ENCODE measurements at places on chromosomes 4 and X.

GRCh38 chr4:176549161-176549865 lies 229.5 kb downstream of the SPCS3 start:
- DNase-seq = no peak

- no peak for DNase-seq
These were observed 87.2 kb downstream of the CLDN34 start for GRCh38 chrX:10054396-10054795.

GRCh38 chr4:36343501-36344175 lies 62.2 kb downstream of the DTHD1 start:
- DNase-seq = no peak

GRCh38 chr4:3311489-3312171 lies 18.8 kb downstream of the RGS12 start:
- DNase-seq = no peak

GRCh38 chr4:30725562-30725961 lies 5.4 kb downstream of the PCDH7 start:
- DNase-seq = no peak

DNA sequence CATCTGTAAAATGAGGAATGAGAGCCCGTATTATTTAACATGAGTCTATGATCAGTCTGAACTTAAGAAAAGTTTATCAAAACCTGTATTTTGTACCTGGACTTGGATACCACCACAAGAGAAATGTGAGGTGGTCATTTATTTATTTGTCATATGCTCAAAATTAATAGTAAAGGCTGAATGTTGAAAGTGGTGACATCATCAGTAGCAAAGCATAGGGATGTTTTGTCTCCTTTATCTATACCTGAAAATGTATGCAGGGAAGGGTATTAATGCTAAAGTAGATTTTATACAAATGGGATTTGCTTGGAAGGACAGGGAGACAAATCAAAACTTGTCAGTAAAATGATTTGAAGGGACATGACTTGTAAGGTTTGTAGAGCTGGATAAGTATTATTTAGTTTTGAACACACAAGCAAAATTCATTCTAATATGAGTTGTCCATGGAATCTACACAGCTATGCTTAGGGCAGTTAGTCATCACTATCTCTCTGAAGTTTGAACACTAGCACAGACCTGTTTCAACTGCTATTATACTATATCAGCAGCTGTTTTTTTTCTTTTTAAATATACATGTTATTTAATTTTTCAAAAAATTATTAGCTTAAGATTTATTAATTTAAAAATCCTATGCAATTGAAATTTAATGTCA lies 52.4 kb upstream of the GUCY1A1 start:
- DNase-seq = no peak

DNA sequence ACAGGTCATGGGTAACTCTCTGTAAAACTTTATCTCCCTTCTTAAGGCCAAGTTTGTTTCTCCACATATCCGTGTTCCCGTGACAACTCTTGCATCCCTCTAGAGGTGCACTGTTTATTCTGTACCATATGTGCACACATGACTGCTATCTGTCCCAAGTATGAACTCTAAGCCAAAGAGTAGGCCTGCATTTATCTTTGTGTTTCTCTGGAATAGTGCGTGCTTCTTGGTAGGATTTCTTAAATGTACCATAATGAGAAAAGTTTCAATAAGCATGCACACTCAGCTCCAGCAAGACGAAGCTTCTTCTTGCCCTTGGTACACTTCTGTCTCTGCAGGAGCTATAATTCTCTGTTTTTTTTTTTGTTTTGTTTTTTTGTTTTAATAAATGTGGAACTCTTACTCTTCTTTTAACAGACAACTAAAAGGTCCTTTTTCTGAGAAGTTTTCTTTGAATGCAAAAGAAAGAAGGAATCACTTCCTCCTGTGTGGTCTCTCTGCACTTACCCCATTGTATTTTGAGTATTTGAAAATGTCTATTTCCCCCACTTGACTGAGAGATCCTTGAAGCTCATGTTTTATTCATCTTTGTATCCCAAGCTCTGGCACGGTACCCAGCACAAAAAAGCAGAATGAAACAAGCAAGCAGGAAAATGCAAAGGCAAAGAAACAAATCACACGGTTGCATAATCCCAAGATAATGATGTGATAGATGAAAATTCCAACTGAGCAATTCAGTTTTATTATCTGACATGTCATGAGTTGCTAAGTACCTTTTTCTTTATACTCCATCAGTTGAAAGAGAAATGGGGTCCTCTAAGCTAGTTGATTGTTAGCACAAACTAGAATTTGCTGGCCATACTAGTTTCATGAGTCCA lies 521.9 kb upstream of the BOD1L1 start:
- no peak for DNase-seq

DNA sequence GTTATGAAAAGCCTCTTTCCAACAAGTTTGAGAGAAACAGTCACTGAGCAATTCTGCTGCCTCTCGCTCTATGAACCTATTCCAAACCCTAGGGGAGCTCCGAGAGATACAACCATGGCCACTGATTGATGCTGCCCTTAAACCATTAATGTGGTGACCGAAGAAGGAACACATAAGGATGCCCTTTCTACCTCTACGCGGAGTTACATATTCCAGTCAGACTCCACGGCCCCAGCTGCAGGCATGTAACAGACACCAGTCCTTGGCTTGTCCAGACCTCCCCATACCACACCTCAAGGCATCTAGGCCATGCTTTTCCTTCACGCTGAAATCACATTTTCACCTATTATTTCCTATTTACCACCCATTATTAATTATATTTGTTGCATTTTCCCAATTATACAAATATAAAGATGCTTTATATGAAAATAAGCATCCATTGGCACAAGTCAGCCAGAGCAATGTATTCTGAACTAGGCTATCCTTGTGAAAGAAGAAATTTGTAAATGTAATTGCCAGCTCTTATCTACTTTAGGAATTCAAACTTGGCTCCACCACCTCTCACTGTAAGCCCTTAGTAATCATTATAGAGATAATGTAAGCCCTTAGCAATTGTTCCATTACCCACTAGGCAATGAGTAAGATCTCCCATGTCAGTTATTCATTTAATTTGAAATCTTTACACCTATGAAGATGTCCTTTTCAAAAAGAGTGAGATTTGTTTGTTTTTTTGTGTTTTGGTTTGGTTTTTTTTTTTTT lies 338.4 kb downstream of the NR3C2 start:
- DNase-seq = no peak

GRCh38 chr4:3286335-3287175 lies 6.3 kb upstream of the RGS12 start:
- DNase-seq = no peak

GRCh38 chr4:37471093-37471492 lies 215.1 kb downstream of the RELL1 start:
- DNase-seq = no peak

GRCh38 chrX:1516596-1517104 lies 20.3 kb downstream of the P2RY8 start:
- DNase-seq = no peak

DNA sequence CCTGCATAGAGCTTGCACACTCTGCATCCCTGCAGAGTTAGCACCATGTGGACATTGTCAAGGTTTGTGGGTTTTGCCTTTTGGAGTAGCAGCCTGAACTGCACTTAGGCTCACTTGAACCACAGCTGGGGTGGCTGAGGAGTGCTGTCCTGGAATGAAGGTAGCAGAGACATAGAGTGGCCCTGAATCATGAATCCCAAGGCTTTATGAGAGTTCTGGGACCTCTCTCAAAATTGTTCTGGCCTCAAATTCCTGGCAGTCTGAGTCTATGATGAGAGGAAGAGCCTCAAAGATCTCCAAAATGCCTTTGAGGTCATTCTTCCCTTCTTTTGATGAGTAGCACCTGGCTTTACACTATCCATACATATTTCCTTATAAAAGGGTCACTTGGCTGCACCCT lies 37.1 kb upstream of the ADH1C start:
- DNase-seq = no peak

Data from stimulated activated CD8-positive, alpha-beta memory T cell treated with anti-CD3 and anti-CD28 coated beads, Interleukin-2, amount 100 ng/mL, for 1 hour (primary cell).